ENCODE measurements at places on chromosomes 2 and 18.

GRCh38 chr2:23544589-23545295, 159.8 kb downstream of the KLHL29 start:
- no peak for DNase-seq

GRCh38 chr2:100137318-100137717, 5.1 kb downstream of the AFF3 start:
- DNase-seq, result no peak

- no peak for DNase-seq
Measured at GRCh38 chr2:73091696-73092095, 20.2 kb upstream of the SFXN5 start.

DNA sequence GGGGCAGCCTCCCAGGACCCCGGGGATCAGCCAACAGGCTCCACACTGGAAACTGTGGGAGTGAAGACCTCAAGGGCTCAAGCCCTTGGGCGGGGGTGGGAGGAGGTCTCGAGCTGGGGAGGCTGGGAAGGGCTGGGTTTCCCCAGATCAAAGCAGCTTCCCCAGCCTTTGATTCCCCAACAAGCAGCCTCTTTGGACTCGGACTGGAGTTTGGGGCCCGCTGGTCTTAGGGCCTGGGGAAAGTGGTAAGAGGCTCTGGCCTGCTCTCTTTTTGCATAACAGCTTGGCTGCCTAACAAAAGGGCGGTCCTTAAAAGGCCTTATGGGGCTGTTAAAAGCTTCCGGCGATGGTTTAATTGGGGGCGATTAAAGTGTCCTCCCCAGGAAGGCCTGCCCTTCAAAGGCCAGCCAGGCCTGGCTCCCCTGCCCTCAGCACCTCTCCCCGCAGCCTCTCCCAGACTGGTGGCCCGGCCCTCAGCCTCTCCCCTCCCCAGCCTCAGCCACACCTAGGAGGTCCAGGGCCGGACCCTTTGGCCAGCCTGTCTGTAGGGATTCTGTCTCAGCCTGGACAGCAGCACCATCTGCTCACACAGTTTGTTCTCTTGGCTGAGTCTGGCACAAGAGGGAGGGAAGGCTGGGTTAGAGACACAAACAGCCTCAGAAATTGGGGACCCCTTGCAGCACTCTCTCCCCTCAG, 39.6 kb downstream of the ZFP36L2 start:
- no peak for DNase-seq

- DNase-seq, result no peak
Measured at GRCh38 chr2:64581018-64581417, 56.9 kb downstream of the AFTPH start.

DNA sequence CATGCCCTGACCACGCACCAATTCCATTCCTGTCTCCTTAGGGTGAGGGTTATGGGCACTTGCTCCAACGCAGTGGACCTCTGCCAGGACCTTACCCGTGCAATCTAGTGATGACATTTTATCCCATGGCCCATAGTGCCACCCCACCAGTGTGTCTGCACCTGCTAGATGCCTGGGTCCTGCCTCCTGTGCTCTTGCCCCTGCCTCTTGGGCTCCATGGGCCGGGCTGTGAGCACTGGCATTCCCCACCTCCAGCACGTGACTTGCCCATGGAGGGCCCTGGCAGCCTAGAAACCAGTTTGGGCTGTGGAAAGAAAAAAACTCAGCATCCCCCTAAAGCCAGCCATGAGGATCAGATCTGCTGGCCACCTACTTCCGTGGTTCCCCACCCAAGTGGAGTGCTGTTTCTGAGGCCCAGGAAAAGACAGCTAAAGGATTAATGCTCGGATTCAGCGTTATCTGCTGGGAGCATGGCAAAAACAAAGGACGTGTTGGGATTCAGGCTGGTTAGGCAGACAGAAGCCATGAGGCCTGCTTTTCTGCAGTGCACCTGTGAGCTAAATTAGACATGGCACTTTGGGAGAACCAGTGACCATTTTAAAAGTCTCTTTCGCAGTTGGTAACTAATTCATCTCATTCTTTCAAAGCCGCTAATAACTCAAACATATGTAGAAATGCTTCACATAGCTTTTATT, 129.2 kb downstream of the ALPK2 start:
- DNase-seq, result no peak

DNA sequence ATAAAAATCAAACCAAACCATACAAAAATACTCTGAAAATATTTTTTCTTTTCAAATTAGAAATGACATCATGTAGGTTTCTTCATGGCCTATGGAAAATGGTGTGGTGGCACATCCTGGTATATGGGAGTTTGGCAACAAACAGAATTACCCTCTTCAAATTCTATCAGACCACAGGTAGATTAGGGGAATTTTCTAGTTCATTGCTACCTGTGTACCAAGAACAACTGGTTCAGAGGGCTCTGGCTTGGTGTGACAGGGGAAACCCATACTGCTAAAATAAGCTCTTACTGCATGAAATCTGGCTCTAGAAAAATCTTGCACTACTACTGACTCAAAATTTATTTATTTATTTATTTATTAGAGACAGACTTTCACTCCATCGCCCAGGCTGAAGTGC, 63.4 kb upstream of the PELI1 start:
- DNase-seq, result no peak

GRCh38 chr18:75475228-75475627, 47.7 kb upstream of the SMIM21 start:
- DNase-seq, result no peak

- DNase-seq, result no peak
Measured at GRCh38 chr18:5461041-5461440, 82.8 kb downstream of the EPB41L3 start.

GRCh38 chr2:70941186-70941585, 5.5 kb downstream of the ATP6V1B1 start:
- no peak for DNase-seq

DNA sequence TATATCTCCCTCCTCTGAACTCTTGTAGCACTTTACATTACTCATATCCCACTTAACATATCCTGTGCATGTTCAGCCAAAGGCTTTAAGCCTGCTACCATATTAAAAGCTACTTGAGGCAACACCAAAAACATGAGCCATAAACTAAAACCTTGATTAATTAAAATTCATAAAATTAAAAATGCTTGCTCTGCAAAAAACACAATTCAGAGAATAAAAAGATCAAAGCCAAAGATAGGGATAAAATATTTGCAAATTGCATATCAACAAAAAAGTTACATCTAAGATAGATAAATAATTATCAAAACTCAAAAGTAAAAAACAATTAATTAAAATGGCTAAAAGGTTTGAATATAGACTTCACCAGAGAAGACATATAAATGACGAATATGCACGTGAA, 495.4 kb upstream of the PIK3C3 start:
- no peak for DNase-seq

GRCh38 chr2:52128081-52128480, 1096.1 kb upstream of the NRXN1 start:
- no peak for DNase-seq

DNA sequence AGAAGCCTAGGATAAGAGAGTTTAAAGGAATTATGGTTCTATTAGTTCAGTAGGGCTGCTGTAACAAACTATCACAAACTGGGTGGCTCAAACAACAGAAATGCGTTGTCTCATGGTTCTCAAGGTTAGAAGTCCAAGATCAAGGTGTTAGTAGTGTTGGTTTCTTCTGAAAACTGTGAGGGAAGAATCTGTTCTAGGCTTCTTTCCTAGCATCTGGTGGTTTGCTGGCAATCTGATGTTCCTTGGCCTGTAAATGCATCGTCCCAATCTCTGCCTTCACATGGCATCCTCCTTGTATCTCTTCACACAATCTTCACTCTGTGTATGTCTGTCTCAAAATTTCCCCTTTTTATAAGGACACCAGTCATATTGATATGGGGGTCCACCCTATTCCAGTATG, 76.3 kb downstream of the MDH1 start:
- no peak for DNase-seq

DNA sequence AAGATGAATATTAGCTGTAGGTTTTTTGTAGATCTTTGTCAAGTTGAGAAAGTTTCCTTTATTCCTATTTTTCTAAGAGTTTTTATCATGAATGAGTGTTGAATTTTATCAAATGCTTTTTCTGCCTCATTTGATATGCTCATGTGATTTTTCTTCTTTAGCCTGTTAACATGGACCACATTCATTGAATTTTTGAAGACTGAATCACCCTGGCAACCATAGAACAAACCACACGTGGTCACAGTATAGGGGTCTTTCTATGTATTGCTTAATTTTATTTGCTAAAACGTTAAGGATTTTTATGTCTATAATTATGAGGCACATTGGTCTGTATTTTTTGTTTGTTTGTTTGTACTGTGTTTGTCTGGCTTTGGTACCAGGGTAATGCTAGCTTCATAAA, 201.7 kb upstream of the CWC22 start:
- no peak for DNase-seq

DNA sequence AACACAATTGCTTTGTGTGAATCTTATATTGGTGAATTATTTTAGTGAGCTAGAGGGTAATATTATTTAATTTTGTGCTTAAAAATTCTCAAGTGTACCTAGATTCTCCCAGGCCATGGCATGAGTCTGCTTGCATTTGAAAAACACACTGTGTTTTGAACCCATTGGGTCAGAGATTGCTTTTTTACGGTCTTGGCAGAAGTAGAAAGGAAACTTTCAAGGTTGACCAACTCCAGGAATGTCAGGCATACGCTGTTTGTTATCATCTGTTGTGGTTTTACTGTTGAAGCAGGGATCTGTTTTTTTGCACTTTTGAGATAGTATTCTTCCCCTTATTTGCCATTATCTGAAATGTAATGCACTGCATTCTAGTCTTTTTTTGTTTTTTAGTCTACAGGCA, 377.4 kb downstream of the RPRM start:
- DNase-seq, result no peak

- no peak for DNase-seq
Measured at GRCh38 chr2:60298006-60298696, 255.3 kb downstream of the BCL11A start.

- DNase-seq, result no peak
Measured at GRCh38 chr2:36541891-36542595, 55.9 kb downstream of the FEZ2 start.

- DNase-seq, result no peak
Measured at GRCh38 chr2:237598468-237599208, 8.1 kb upstream of the RAB17 start.

DNA sequence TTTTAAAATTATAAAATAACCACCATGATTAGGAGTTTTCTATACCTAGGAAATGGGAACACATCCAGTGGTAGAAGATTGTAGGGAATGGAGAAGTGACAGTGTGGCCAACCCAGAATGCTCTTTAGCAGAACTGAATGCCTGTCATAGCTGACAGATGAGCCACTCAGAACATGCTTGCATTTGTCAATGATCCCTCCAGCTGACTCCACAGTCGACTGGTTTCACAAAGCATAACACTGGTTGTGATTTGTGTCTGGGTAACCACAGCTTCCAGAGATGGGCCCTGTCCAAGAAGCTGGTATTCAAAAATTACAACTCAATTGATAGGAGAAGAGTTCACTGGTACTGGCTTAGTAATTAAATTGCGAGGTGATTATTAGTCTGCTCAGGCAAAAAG, 9.0 kb upstream of the CTIF start:
- no peak for DNase-seq

DNA sequence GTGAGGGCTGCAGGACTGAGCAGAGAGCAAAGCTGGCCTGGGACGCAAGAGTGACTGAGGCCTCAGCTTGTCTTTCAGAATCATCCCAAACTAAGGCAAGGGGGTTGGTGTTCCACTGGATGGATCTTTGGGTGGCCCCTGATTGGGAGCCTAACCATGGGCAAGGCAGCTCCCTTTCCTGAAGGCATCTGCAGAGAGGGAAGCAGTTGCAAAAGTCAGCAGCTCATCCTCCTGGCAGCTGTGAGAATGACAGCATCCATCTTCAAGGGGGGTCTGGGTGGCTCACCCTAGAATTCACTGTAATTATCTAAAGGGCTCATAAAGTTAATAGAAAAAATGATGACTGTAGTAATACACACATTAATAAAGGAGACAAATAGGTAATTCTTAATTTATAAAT, 46.5 kb upstream of the RAB31 start:
- DNase-seq, result no peak

DNA sequence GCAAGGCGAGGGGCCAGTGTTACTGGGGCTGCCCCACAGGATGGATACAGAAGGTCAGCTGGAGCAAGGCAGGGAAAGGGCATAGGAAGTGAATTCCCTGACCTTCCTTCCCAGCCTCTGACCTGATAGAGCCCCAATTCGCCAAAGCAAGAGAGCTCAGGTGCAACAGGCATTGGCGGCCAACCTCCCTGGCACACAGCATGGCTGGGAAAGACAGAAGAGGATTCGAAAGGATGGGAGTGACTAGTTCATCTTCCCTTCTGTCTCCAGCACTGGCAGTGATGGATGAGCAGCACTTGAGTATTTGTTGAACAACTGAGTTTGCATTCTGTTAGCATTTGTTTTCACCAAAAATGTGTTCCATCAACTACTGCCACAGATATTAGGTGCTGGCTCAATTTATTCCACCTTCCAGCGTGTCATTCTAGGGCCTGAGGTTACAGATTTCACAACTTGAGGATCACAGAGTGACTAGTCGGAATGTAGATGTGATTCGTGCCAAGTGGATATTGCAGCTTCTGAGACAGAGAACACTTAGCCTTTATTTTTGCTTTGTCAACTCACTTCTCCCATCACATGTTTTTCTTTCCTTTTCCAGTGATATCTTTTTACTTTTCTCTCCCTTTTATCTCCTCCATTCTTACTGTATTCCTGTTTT, 6.2 kb downstream of the COPS8 start:
- no peak for DNase-seq

DNA sequence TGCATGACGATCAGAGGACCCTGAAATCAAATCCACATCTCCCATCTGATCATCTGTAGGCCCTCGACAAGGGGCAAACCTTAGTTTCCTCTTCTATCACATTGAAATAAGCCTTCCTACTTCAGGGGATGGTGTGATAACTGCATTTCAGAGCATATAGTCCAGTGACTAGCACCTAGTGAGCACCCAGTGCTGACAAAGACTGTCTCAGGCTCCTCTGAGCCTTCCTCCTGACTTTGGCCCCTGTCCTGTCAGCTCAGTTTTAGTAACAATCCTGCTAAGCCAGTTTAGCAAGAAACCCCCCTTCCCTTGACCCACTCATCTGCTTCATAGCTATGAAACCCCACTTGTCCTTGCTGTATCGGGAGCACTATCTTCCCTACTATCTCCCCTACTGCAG, 304.0 kb downstream of the ALK start:
- DNase-seq, result no peak

DNA sequence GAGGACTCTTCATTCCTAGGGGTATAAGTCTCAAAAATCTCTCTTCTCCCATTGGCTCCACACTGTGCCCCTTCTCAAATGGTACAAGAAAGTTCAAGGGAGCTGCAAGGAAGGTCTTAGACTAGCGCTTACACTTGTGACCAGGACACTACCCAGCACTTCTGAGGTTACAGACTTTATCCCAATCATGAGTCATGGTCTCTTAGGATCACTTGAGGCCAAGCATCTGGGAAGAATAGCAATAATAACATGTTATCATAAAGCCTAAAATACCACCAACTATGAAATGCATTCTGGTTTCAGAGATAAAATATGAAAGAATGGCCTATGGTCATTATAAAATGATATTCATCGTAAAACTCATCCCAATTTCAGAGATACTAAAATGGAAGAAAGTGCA, 309.9 kb upstream of the PKDCC start:
- DNase-seq, result no peak

GRCh38 chr2:234003972-234004617, 46.4 kb upstream of the SPP2 start:
- DNase-seq, result no peak

GRCh38 chr2:98615481-98615880, 7.1 kb downstream of the UNC50 start:
- DNase-seq, result no peak

All from activated T-cell treated with anti-CD3 and anti-CD28 coated beads, Interleukin-2, amount 50 U/mL, for 4 hours (primary cell).